NCI-H1092 (cell line): ENCODE measurements at places on chromosomes 12 and 14.

DNA sequence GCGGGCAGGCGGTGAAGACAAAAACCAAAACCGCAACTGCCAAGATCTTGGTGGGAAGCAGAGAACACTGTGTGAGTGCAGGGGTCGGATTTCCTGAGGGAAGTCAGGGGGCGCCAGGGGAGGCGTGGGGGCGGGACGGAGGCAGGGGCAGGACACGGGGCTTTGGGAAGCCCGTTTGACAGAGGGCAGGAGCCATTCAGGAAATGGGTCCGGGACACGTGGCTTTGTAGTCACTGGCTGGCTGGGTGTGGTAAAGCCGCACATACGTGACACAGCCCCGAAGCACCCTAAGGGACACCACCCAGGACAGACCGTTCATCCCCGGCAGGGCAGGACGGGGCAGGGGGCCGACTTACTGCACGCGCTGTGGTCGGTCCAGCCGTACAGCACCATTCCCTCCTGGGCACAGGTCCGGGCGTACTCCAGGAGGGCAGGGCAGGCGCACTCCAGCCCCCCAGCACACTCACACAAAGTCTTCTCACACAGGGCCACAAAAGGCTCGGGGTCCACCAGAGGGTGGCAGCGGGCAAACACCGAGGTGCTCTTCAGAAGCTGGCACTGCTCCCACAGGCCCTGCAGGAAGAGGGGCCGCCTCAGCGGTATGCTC, 49.4 kb downstream of the VWF start:
- no peak for DNase-seq

DNA sequence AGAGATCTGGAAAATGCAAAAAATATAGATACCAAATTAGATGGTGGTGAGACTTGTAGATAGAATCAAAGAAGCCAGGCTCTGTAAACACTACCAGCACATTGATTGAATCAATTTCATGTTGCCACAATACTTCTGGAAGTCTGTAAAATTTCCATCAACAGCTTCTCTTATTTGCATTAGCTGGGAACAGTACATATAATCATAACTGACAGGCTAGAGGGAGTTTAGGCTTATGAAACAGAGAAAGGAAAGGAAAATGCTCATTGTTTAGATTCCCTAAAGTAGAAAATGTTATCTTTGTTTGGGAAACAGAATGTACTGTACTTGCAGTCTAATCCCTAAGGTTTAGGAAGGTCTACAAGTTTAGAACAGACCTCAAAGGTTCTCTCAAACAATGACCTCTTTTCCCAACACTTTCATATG, 335.2 kb downstream of the CEP128 start:
- no peak for DNase-seq

- no peak for DNase-seq
Measured at GRCh38 chr12:42683933-42684801, 94.6 kb upstream of the PRICKLE1 start.

DNA sequence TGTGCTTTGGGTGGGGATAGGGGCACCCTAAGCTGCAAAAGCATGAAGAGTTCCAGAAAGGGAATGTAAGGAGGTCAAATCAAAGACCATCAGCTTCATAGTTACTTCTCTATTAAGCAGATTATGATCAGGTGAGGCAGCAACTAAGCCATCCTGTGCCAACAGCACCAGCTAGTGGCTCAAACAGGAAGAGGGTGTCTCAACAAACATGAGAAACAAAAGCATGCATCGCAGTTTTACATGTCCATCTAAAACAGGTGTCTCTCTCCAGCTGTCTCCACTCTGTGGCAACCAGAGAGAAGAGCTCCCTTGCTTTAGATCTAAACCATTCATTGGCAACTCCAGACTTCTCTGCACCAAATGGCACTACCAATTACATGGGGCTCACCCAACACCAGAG, 52.9 kb downstream of the ACTN1 start:
- DNase-seq, result no peak

GRCh38 chr12:93979189-93979588, 169.2 kb upstream of the PLXNC1 start:
- DNase-seq, result no peak
